ENCODE measurements at places on chromosomes 6 and 20.

- no peak for DNase-seq
Observed at GRCh38 chr20:39568109-39568508, 606.0 kb downstream of the DHX35 start.

- peak; percentile 33 for DNase-seq
Observed at GRCh38 chr6:2798586-2799134, 33.5 kb downstream of the WRNIP1 start.

GRCh38 chr6:158311193-158311592 is 1.1 kb upstream of the TULP4 start:
- DNase-seq, result no peak

DNA sequence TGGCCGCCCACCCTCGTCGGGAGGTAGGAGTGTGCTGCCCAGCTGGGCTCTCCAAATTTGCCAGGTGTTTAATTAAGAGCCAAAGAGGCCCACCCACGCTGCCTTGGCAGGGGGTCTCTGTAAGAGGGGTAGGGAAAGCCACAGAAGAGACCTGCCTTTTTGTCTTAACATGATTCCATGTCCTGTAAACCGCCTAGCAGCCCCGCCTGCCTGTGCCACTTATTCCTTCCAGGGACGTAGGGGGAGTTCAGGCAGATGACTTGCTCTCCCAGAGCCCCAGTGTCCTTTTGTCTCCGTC is 2.1 kb downstream of the FAM210B start:
- DNase-seq, result peak; percentile 55

- no peak for DNase-seq
Observed at GRCh38 chr6:18883851-18884250, 496.7 kb downstream of the RNF144B start.

GRCh38 chr6:155001482-155001881 is 6.4 kb downstream of the TIAM2 start:
- DNase-seq, result no peak

GRCh38 chr6:47147836-47148344 is 105.8 kb upstream of the ADGRF1 start:
- no peak for DNase-seq

DNA sequence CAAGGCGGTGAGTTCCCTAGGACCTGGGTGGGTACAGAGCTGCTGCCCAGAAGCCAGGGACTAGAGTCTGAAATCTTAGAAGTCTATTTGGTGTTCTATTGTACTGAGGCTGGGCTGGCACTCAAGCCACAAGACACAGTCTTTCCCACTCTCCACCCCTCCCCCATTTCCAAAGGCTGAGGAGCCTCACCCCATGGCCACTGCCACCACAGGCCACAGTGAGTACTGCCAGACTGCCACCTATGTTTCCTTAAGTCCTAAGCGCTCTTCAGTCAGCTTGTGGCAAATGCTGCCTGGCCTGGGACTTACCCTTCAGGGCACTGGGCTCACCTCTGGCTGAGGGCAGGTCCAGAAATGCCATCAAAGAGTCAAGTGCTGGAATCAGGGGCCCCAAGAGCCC is 469.3 kb downstream of the HAO1 start:
- DNase-seq, result no peak

GRCh38 chr6:148407372-148407771 is 64.7 kb downstream of the SASH1 start:
- DNase-seq, result no peak

- peak; percentile 40 for DNase-seq
Observed at GRCh38 chr6:43817192-43817591, 47.2 kb downstream of the VEGFA start.

DNA sequence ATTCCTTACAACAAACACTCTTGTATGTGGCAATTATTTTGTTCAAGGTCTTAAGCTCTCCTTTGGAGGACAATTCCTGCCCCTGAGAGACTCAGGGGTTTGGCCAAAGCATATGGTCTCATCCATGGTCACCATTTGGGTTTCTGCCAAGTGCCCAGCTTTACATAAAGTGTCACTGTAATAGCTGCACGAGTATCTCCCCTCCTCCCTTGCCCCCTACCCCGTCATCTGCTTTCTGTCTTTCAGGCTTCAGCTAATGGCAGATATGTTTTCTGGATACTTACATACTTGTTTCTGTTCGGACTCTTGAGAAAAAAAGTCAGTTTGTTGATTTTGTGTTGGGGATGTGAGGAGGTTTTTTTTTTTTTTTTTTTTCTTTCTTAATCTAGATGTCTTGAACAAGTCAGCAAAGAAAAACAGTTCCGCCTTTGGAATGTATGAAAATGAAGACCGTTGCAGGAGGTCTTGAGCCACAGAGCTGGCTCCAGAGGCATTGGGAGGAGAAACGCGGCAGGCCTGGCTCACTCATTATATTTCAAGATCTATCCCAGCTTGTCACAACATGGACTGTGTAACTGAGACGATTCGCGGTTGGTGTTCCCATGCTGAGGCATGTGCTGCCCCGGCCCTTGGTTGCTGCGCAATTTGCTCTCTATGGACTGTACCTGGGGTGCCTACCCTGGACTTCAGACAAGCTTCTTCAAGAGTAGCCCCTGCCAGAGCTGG is 32.6 kb upstream of the STX16 start:
- DNase-seq, result no peak

- no peak for DNase-seq
Observed at GRCh38 chr6:42968126-42968701, 7.7 kb downstream of the GNMT start.

DNA sequence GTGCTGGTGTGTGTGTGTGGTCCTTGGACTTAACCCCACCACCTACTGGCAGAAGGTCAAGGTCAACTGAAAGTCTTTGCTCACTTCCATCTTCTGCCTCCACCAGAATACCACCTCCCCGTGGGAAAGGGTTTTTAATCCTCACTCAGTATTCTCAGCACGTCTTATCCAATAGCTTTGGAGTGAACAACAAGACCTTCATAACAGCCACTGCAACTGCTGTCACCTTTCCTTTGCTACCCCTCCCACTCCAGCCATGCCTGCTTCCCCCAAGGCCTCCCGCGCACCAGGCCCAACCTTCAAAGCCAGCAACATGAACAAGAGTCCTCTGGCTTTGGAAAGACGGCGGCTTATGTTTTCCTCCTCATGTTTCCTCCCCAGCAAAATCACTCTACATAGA is 787 bp upstream of the BTN2A2 start:
- DNase-seq, result no peak

DNA sequence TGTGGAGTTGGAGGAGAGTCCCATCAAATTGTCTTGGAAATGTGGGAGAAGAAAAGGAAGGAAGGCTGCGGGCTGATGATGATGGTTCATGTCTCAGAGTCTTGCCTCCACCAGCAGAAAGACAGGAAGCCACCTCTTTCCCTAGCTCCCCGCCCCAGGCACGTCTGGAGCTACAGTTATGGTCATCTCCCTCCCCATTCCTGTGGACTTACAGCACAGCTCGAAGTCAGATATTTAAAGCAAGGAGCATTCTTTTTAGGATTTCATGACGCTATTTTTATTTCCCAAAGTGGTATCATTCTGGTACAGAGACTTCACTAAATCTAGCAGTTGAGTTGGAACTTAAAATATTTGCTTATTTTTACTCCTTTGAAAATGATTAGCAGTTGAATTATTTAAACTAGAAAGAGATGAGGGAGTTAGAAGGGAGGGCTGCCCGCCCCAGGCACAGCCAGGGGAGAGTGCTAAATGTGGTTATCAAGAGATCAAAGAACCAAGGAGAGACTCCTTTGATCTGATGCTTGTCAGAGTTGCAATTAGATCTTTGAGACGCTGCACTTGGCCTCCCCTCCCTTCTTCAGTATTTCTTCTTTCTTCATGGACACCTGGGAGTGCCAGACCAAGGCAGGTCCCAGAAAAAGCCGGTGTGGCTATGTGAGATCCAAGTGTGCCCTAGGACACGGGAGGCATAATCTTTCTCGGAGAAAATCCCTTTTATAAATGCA is 199.9 kb upstream of the SOX4 start:
- no peak for DNase-seq

DNA sequence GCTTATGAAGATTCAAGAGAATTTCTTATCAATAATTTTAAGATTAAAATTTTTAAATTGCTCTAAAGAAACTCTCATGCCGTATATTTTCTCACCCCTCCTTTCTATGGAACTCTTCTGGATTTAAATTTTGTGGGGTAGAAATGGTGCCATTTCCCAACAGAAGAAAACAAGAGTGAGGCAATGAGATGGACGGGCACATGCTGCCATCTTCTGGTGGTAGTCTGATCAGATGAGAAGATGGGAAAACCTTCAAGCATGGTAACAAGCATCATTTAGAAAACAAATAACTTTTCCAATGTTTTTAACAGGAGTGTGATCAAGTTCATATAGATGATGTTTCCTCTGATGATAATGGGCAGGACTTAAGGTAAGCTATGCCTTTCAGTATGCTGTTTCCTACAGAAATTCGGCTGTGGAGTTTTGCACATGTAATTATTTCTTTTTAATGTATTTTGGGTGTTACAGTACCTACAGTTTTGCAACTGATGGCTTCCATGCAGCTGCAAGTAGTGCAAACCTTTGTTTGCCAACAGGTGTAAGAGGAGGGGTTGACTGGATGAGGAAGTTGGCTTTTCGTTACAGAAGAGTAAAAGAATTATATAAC is 271.4 kb downstream of the EYA4 start:
- DNase-seq, result peak; percentile 70

DNA sequence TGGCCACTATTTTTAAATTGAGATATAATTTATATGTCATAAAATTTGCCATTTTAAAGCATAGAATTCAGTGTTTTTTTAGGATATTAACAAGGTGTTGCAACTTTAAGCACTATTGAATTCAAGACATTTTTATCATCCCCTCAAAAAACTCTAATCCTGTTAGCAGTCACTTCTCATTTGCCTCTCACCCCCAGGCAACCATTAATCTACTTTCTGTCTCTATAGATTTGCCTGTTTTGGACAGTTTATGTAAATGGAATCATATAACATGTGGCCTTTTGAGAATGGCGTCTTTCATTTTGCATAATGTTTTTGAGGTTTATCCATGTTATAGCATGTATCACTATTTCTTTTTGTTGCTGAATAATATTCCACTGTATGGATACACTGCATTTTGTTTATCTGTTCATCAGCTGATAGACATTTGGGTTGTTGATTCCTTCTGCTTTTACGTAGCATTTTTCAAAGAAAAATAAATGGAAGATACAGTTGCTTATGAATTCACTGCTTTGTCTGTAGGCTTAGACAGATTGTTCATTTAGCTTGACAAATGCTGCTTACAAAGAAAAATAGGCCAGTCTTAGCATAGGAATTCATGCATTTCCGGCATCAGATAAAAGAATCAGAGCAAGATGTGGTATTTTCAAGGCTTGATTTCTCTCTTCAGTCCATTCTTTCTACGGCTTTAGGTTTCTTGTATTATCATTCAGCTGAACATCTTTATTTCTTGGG is 52.9 kb downstream of the STK4 start:
- DNase-seq, result no peak

GRCh38 chr6:145070791-145071190 is 664.5 kb downstream of the EPM2A start:
- DNase-seq, result no peak

- peak; percentile 57 for DNase-seq
Observed at GRCh38 chr20:1827974-1828785, 67.0 kb upstream of the SIRPA start.

GRCh38 chr6:40472353-40472752 is 114.8 kb downstream of the LRFN2 start:
- DNase-seq, result no peak

DNA sequence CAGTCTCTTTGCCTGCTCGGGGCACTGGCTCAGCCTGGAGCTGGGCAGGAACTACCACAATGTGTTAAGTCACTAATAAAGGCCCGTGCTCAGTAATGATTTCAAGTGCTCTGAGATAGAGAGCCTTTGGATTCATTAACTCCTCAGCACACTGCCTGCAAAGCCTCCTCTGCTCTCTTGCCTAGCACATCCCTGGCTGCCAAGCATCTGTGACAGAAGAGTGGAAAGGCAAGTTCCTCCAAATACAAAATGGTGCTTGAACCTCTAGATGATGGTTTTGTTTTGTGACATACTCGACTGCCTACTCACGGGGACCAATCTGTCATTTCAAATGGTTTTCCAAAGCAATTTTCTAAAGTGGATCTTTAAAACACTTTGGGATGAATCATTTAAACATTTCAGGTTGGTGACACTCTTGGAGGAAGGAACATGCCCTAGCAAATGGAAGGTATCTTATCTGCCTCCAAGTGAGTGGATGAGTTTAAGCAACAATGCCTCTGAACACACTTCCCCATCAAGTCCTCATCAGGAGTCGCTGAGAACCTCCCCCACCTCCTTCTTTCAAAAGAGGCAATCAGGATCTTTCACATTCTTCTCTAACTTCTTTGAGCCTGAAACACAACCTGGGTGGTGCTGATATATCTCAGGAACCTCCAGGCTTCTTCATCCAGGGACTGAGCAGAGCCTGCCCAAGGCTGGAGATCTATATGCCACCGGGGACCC is 35.8 kb downstream of the METTL24 start:
- no peak for DNase-seq

- DNase-seq, result peak; percentile 64
Observed at GRCh38 chr20:37846573-37846972, 56.4 kb upstream of the VSTM2L start.

DNA sequence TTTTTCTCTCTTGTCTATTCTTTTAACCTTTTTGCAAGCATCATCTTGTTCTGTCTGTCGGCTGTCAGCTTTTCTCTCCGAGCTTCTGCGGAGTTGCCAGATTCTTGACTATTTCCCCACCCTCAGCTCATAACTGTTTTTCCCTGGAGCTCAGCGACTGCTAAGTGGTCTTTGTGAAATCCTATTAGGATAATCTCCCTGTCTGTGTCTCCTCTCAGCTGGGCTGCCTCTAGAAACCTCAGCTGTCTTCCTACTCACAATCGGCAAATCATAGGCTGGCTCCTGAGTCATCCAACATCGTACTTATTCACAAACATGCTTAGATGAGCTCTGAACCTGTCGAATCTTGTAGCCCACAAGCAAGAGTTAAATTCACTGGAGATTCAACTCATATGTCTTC is 332.3 kb downstream of the PTPRT start:
- peak; percentile 21 for DNase-seq

DNA sequence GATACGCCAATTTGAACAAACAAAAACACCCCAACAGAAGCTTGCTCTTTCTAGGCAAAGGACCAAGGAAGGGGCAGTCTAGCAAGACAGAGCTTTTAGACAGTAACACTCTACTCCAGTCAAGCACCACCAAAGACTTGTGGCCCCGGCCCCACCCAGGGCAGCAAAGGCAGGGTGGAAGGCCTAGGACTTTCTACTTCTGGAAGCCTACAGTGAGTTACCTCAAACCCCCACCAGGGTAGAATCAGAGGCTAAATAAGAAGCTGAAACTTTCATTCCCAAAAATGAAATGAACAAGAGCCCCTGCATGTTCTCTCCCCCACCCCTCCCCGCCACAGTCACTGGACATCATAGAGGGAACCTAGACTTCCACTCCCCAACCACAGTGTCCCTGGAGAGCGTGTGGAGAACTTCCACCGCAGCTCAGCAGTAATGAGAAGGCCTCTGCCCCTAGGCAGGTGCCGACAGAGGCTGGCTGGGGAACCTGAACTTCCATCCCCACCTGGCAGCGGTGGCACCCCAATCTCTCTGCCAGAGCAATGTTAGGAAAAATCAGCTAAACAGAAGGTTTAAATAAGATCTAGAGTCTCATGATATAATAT is 40.0 kb downstream of the KATNA1 start:
- DNase-seq, result no peak

All from neural progenitor cell (in vitro differentiated cells).